Articular chondrocyte of knee joint (primary cell): ENCODE measurements at places on chromosomes 1 and 21. TPM values are rescaled to one million over a fixed set of nuclear protein-coding genes. Genes with fewer than 3 reads are reported as not detected.

Gene SLC1A7
- total RNA-seq = under 0.01 and 0.11 TPM in 2 replicates

Gene TTLL10
- total RNA-seq = not detected in 2 replicates

Gene ATF6
- total RNA-seq = 32.0 and 37.9 TPM in 2 replicates

Gene HTR6
- total RNA-seq = 0.11 TPM in 1 of 2 replicates, not detected in the other
